GM10248 (cell line): ENCODE measurements at places on chromosomes 12 and 14.

DNA sequence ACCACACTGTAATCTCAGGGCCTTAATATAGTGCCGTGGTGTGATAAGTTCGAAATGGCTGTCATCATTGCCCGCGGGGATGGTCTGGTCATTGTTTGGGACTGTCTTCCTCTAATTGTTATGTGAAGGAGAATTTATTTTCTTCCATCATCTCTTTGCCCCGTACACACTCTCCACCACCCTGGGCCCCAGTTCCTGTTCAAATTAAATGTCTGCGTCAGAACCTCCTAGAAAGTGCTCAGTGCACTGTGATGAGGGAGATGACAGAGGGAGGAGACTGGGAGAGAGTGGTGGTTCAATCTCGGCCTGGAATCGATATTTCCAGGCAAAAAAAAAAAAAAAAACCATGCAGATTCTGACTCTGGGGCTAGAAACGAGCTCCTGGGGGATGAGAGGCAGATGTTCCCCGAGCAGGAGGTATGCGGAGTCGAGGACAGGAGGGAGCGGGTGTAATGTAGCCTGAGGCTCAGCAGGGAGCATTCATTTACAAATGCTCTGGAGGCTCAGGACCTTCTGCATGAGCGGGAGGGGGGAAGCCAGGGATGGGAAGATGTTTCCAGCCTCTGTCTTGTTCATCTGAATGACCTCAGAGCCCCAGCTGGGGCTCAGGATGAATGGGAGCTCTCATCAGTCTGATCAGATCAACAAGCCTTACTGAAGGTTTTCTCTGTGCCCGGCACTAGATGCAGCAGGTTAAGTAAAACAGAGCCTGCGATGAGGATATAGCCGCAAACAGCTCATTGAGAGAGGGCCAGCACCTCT is 219.5 kb downstream of the TBX5 start:
- no peak for DNase-seq

DNA sequence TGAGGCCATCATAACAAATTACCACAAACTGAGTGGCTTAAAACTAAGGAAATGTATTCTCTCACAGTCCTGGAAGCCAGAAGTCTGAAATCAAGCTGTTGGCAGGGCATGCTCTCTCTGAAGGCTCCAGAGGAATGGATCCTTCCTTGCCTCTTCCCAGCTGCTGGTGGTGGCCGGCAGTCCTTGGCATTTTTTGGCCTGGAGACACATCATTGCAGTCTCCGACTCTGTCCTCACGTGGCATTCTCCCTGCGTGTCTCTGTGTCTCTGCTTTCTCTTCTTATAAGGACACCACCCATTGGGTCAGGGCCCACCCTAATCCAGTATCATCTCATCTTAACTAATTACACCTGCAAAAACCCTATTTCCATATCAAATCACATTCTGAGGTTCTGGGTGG is 206.1 kb downstream of the SLC41A2 start:
- DNase-seq, result no peak

GRCh38 chr12:23415180-23415579 is 534.3 kb downstream of the SOX5 start:
- no peak for DNase-seq

DNA sequence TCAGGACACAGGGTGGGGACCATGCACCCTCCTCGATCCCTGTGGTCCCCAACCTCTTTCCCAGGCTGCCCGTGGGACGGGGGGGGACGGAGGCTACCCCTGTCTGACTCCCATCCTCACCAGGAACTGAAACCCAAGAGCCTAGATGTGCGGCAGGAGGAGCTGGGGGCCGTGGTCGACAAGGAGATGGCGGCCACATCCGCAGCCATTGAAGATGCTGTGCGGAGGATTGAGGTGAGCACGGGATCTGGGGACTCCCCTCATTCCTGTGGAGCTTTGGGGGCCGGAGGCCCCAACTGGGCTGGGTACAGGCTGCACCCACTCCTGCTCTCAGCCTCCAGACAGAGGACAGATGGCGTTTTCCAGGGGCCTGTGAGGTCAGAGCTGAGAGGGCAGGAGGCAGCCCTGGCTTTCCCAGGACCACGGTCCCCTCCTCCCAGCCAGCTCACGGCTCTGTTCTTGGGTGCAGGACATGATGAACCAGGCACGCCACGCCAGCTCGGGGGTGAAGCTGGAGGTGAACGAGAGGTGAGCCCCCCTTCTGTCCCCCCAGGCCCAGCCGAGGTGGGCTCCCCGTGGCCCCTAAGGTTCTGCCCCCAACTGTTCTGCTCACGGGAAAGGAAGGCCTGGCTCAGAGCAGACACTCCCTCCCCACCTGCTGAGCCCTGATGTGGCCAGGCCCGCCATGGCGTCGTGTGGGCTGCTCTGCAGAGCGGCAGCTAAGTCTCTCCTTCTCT is 24.2 kb downstream of the HIP1R start:
- no peak for DNase-seq

- DNase-seq, result no peak
These were observed 246.7 kb downstream of the GRIN2B start for GRCh38 chr12:13734584-13735152.

DNA sequence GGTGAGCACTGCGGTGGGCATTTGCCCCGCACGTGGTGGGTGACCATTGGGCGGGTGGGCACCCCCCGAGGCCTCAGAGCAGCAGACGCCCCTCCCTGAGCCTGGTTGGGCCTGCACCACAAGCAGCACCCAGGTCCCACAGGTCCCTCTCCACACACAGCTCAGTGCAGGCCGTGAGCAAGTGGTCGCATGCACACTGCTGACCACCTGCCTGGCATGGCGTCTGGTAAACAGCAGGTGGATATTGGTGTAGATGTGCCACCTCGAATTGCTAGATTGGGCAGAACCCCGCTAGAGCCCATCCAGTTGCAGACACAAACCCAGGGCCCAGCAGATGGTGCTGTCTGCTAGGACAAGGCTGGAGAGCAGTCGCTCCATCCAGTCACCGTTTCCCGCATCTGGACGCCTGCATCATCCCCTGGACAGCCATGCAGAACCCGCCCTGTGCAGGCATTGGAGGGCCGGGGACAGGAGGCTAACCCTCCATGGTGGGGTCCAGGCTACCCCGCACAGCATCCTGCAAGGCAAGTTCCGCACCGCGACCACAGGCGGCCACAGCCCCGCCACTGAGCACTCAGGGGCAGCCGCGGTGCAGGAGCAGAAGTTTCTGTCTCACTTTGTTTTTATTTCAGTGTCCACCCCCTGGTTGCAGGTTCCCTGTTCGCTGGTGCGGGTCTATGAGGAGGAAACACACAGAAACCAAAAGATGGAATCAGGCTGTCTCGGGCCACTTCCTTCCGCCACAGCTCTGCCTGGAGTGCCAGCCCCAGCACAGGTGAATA is 45.6 kb upstream of the RIMBP2 start:
- DNase-seq, result peak; percentile 77

DNA sequence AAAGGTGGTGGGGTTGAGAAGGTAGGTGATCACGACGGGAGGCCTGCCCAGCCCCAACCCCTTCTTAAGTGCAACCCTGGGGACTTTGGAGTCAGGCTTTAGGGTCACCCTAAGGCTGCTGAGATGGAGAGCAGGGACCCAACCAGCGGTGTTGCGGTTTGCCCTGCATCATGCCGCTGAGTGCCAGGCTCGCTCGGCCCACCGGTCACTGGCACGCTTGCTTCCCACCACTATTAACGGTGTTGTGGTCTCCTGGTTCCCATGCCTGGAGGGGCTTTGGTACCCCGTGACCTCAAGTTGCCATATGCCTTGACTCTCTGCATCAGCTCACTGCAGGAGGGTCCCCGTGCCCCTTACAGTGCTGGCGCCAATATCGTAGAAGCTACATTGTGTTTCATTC is 18.4 kb upstream of the MEG3 start:
- no peak for DNase-seq

DNA sequence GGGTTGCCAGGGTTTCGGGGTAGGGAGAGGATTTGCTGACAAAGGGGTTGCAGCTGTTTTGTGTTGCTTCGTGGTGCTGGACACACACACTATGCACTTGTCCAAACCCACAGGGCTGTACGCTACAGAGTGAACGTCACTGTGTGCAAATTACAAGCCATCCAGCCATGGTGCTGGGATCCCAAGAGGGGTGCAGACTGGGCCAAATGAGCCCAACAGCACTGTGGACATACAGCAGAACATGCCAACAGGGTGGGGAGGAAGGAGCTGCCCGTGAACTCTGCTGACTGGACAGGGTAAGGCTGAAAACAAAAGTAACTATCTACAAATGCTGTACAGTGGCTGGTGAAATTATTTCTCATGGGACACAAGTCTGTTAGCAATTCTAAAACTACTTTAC is 25.2 kb downstream of the POLE start:
- no peak for DNase-seq
